Endothelial cell of umbilical vein (primary cell): ENCODE measurements at places on chromosomes 12 and 14. TPM values are rescaled to one million over a fixed set of nuclear protein-coding genes. Genes with fewer than 3 reads are reported as not detected.

The KTN1 gene
- 135 and 148 TPM in 2 replicates for total RNA-seq

The KCTD10 gene
- 92.8 and 101 TPM in 2 replicates for total RNA-seq

The TRHDE gene
- not detected in 2 replicates for total RNA-seq

The MAP1LC3B2 gene
- total RNA-seq = 4.1 TPM in 1 of 2 replicates, not detected in the other

The FIGNL2 gene
- 2.4 and 2.5 TPM in 2 replicates for total RNA-seq

The NKX2-8 gene
- total RNA-seq = not detected in 2 replicates

DNA sequence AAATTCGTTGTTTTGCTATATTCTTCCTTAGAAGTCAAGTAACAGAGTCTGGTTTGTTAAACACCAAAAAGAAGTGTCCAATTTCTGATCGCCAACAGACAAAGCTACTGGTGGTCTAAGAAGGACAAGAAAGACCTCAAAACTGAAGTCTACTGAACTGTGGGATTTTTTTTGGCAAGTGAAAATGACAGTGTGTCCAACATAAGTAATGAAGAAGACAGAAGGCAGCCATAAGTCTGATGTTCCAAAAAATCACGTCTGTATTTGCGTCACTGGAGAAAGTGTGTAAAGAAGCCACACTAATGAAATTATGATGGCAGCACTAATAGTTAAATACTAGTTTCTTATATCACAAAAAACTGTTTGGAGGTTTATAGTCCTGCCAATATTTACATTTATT, 32.6 kb downstream of the WASHC3 start:
- H3K27me3 ChIP-seq = no peaks in the 10 kb centered on the region
- DNase-seq = no peak
- no peaks in the 10 kb centered on the region for H3K36me3 ChIP-seq

GRCh38 chr12:80205960-80206359, 106.6 kb downstream of the OTOGL start:
- H3K27ac ChIP-seq = no peak overlapping the region
- H3K36me3 ChIP-seq = no peaks in the 10 kb centered on the region
- no peaks in the 10 kb centered on the region for H3K27me3 ChIP-seq
- DNase-seq = no peak

GRCh38 chr12:66065641-66066136, 64.9 kb downstream of the LLPH start:
- H3K36me3 ChIP-seq = no peaks in the 10 kb centered on the region
- H3K27me3 ChIP-seq = peaks cover 2% of the 10 kb centered on the region
- no peak for DNase-seq
- H3K4me3 ChIP-seq = no peak overlapping the region
- no peak overlapping the region for H3K27ac ChIP-seq

DNA sequence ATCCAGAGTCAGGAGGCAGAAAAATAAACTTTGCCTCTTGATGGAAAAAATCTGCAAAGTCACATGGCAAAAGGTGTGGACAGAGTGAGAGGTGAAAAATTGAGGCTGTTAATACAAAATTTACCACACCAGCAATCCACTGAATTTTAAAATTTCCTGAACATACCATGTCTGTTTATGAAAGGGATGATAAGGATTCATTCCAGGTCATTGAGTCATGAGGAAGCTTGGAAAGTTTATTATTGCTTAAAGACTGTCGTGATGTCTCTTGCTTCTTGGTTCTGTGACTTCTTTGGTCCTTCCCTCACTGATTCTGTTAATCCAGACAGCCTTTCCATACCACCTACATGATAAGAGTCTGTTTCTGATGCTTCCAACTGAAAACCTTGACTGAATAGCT, 73.2 kb downstream of the TTC6 start:
- no peaks in the 10 kb centered on the region for H3K27me3 ChIP-seq
- no peaks in the 10 kb centered on the region for H3K4me1 ChIP-seq
- no peak overlapping the region for H3K4me3 ChIP-seq
- H3K27ac ChIP-seq = no peak overlapping the region

GRCh38 chr14:75283162-75283832, 4.7 kb downstream of the FOS start:
- DNase-seq = no peak
- H3K27me3 ChIP-seq = peaks cover 7% of the 10 kb centered on the region
- H3K4me1 ChIP-seq = peaks cover 3% of the 10 kb centered on the region
- no peak overlapping the region for H3K4me3 ChIP-seq
- no peaks in the 10 kb centered on the region for H3K36me3 ChIP-seq

DNA sequence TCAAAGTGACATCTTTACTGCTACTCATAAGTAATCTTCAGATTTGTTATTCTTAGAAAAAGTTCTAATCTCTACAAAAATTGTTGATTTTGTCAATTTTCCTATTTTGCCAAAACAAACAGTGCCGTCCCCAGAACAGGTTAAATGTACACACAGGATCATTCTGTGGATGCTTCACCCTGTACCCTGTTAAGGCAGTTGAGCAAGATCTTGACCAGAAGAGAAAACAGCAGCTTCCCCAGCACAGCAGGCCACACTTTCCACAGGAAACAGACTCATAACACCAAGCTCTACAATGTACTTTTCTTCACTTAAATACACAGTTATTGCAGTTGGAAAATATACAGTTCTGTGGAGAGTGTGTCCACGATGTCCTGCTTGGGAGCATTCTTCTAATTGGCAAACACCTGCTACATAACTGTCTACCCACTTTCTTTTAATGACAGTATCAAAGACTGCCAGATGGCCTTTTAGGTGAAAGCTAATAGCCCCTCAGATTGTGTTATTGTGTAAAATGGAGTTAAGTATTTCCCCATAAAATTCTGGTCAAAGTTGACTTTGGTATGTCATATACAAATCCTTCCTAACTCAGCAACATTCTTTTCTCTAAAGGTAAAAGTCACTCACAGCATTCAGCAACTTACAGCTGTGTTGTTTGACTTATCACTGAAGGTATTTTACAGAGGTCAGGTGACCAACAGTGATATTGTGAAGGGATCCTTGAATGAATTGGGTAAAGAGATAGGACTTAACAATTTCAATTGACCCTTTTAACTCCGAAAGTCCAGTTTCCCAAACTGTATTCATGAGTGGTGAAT, 77.0 kb downstream of the SEC23A start:
- peaks cover 4% of the 10 kb centered on the region for H3K36me3 ChIP-seq
- no peak overlapping the region for H3K27ac ChIP-seq
- no peaks in the 10 kb centered on the region for H3K27me3 ChIP-seq
- no peaks in the 10 kb centered on the region for H3K4me1 ChIP-seq
- peak; percentile 76 for DNase-seq
- H3K4me3 ChIP-seq = no peak overlapping the region

DNA sequence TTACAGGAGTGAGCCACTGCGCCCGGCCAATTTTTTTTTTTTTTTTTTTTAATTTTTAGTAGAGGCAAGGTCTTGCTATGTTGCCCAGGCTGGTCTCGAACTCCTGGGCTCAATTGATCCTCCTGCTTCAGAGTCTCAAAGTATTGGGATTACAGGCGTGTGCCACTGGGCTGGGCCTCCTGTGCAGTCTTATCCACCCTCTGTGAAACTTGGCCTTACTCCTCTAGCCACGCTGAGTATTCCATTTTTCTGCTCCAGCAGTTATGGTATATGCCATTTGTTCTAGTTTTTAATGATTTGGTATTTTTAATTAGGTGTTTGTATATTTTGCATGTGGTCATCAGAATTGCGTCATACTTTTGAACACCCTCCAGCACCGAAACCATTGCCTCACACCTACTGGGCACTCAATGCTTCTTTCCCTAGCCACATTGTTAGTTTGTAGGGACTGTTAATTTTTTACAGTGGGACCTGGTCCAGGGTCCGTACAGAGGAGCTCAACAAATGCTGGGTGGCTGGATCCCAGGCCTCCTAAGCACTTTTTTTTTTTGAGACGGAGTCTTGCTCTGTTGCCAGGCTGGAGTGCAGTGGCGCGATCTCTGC, 11.4 kb downstream of the RIOX1 start:
- no peaks in the 10 kb centered on the region for H3K36me3 ChIP-seq
- H3K27ac ChIP-seq = no peak overlapping the region
- no peaks in the 10 kb centered on the region for H3K4me1 ChIP-seq
- H3K4me3 ChIP-seq = no peak overlapping the region
- H3K27me3 ChIP-seq = no peaks in the 10 kb centered on the region
- no peak for DNase-seq

GRCh38 chr12:57005980-57006808, at the start of gene ZBTB39:
Gene ZBTB39 (minus strand): TSS chr12:57006546. CDS start chr12:57004917, 1,629 bp downstream.
- peaks cover under 1% of the 10 kb centered on the region for H3K27me3 ChIP-seq
- peak within 1 kb of the TSS; percentile 91 for H3K4me3 ChIP-seq
- DNase-seq = peak; percentile 37

DNA sequence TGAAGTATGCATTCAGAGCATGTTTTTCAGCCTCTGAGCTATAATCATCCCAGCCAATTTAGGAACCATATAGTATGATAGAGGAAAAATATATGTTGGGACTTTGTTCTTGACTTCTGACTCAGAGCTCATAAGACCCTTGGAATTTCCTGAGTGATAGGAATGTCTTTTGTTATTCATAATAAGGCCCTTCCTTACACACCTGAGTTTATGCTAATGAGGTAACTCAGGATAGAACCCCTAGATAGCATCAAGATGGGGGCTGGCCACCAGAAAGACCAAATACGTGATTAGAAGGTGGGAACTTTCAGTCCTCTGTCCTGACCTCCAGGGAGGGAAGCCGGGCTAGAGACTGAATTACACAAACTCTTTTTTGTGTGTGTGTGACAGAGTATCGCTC, 32.4 kb upstream of the PLEK2 start:
- peaks cover 9% of the 10 kb centered on the region for H3K4me1 ChIP-seq
- H3K36me3 ChIP-seq = no peaks in the 10 kb centered on the region
- no peak overlapping the region for H3K27ac ChIP-seq
- DNase-seq = no peak
- no peak overlapping the region for H3K4me3 ChIP-seq
- H3K27me3 ChIP-seq = peaks cover 4% of the 10 kb centered on the region

DNA sequence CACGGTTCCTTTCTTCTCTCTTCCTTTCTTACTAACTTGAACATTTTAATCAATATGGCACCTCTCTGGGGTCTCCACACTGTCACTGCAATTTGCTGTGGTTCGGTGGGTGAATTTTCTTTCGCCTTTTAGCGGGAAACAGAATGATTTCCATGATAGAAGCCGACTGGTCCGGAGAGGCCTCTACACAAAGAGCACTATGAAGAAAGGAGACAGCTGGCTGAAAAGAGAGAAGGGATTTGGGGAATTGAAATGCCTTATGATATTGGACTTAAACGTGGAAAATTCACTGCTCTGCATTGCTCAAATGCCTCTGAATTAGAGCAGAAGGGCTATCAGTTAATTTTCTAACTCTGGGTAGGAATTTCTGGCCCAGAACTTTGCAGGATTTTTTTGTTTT, 55.9 kb downstream of the KCNA5 start:
- H3K4me1 ChIP-seq = peaks cover 3% of the 10 kb centered on the region
- DNase-seq = no peak
- H3K27me3 ChIP-seq = no peaks in the 10 kb centered on the region

DNA sequence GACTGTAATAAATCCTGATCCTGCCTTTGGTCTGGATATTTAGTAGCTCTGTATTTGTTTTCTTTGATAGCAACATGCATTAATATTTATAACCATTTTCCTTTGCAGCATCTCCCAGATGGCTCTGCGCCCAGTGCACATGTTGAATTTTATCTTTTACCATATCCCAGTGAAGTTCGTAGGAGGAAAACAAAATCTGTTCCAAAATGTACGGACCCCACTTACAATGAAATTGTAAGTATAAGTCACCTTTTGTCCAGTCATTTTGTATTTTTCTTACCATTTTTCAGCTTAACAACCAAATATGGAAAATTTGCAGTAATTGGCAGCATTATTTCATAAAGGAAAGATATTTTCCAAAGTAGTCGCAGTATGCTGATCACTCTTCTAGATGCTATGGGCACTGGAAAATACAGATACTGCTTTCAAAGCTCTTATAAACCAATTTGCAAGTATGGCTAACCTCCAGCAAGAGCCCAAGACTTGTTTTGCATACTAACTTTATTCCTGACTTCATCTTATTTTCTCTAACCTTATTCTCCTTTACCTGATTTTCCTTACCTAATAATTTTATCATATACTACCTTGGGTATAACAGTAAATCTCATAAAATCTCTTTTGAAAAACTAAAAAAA, 97.4 kb downstream of the PLCZ1 start:
- H3K27ac ChIP-seq = no peak overlapping the region
- no peaks in the 10 kb centered on the region for H3K27me3 ChIP-seq
- no peaks in the 10 kb centered on the region for H3K4me1 ChIP-seq

- H3K27me3 ChIP-seq = no peaks in the 10 kb centered on the region
- H3K27ac ChIP-seq = no peak overlapping the region
- H3K36me3 ChIP-seq = no peaks in the 10 kb centered on the region
- H3K4me3 ChIP-seq = no peak overlapping the region
Observed at GRCh38 chr14:29425705-29426482, 501.8 kb downstream of the PRKD1 start.

GRCh38 chr12:83613586-83614110, 926.9 kb downstream of the TMTC2 start:
- no peak for DNase-seq
- H3K4me1 ChIP-seq = no peaks in the 10 kb centered on the region
- H3K36me3 ChIP-seq = no peaks in the 10 kb centered on the region
- H3K27ac ChIP-seq = no peak overlapping the region
- no peak overlapping the region for H3K4me3 ChIP-seq

GRCh38 chr12:95557625-95558024, 6.3 kb upstream of the USP44 start:
- no peak overlapping the region for H3K4me3 ChIP-seq
- no peak overlapping the region for H3K27ac ChIP-seq
- no peaks in the 10 kb centered on the region for H3K27me3 ChIP-seq
- DNase-seq = no peak

DNA sequence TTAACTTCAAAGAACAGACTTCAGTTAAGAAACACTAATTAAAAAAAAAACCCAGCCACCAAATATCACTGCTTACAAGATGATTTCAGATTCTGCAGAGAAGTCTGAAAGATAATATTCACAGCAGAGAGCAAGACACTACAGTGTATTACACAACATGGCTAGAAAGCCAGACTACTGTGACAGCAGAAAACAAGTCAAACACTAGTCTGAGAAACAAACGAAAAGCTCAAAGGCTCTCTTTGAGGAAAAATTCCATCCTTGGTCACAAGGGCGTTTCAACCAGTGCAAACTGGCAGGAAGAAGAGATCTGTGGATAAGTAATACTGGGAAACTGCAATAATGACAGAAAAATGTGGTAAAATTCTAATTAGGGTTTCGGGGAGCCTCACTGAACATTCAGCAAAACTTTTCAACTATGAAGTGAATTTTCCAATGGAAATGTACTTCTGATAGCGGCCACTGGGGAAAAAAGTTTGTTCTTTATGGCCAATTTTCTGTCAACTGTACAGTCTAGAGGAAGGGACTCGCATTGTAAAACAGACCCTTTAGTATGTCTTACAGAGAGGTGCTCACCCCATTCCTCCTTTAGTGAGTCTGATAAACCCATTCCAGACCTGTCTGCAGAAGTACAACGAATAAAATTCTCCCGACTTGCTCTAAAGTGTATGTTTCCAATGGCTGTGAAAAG, 50.4 kb downstream of the ACADS start:
- H3K4me1 ChIP-seq = peaks cover 10% of the 10 kb centered on the region
- no peak overlapping the region for H3K4me3 ChIP-seq
- no peak overlapping the region for H3K27ac ChIP-seq
- no peaks in the 10 kb centered on the region for H3K27me3 ChIP-seq
